ENCODE measurements at places on chromosomes 3 and 15.

GRCh38 chr3:54862526-54862925 is 65.3 kb downstream of the LRTM1 start:
- no peak for DNase-seq

GRCh38 chr3:12242772-12243171 is 46.1 kb upstream of the PPARG start:
- no peak for DNase-seq

DNA sequence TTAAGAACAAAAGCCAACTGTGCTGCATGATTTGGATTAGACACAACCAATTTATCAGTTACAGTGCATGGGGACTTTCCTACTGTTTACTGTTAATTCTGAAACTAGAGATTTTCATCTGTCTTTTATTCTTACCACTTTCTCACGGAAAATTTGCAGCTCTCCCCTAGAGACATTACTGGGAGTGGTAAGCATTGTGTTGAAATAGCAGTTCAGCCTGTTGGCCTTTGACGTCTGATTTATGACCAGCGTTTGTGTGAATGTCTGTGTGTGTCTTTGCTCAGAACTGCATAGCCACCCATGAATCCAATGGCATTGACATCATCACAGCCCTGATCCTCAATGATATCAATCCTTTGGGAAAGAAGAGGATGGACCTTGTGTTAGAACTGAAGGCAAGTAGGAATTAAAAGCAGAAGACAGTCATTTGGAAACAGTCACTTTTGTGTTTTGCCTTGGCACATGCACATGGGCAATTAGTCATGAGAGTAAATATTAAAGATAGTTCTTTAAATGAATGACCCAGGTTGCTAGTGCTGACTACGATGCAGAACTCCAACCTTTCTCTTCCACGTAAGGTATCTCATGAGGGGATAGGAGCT is 202.2 kb upstream of the BHLHE40 start:
- DNase-seq = no peak

- no peak for DNase-seq
These were observed 792.6 kb downstream of the NAALADL2 start for GRCh38 chr3:175651716-175652115.

DNA sequence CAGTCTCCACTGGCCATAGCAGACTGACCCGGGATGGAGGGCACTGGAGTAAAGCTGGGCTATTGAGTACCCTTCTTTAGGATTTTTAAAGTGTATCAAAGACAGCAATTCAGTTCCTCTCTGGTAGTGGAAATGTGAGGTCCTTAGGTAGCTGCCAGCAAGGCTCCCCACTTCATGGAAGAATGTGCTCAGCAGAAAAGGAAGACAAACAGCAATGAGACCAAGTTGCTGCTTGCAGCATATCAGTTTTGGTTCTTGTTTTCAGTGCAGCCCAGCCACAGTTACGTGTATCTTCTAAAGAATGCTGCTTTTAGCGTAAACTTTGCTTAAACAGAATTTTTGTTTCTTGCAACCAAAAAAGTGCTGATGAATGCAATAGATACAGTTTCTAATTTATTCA is 374.0 kb upstream of the CBLB start:
- no peak for DNase-seq

DNA sequence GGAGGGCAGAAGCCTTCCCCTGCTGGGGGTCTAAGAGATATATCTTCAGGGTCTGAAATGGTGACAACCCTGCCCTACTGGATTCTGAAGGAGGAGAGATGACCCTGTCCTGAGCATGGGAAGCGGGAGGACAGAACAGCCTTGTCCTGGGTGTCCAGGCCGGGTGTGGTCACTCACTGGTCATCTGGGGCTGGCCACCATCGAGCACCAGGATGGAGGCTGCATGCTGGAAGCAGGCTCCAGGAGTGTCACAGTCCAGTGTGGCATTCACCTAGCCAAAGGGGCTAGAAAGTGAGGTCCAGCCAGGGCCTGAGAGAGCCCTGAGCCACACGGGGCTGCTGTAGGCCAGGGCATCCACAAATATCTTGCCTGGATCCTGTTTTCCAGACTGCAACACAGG is 5.2 kb downstream of the CDHR4 start:
- DNase-seq = no peak

GRCh38 chr15:99176757-99177156 is 71.9 kb downstream of the SYNM start:
- peak; percentile 42 for DNase-seq

- DNase-seq = no peak
These were observed 13.2 kb downstream of the PFKFB4 start for GRCh38 chr3:48543271-48543866.

Data from esophagus muscularis mucosa (tissue), 4 donors.